ENCODE measurements at places on chromosomes 1 and 21.
A peak's percentile ranks its signal among the peaks of the same experiment; 100 is the strongest.

DNA sequence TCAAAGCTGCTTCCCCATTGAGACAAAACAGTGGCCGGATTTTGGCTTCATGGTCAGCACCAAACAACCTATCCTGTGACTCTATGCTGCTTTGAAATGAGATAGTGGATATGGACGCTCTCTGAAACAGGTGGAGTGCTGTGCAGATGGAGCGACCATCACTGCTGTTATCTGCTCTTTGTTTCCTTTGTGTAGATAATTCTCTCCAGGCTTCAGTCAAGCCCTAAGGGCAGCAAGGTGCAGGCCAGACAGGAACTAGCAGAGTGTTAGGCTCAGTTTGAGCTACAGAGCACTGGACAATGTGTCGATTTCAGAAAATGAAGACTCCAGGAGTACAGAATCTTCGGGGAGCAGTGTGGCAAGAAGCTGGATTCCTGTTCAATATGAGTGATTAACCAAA is 4.8 kb upstream of the IRF6 start:
- DNase-seq = no peak

DNA sequence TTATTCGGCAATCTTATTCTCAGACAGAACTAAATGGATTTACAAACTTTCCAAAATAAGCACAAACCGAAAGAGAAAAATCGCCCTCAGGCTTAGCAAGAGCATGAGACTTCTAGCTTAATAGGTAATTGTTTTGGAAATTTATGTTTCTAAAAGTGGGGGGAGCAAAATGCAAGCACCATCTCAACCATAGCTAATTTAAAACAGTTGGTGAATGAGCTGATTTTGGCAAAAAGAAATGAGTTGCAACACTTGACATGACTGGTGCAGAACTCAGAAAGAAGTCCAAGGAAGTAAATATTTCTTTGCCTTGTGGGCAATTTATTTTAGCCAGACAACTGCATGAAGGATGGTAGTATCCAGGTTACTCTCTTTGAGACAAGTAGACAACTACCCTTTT is 71.5 kb upstream of the PTGFR start:
- DNase-seq = peak; percentile 90

DNA sequence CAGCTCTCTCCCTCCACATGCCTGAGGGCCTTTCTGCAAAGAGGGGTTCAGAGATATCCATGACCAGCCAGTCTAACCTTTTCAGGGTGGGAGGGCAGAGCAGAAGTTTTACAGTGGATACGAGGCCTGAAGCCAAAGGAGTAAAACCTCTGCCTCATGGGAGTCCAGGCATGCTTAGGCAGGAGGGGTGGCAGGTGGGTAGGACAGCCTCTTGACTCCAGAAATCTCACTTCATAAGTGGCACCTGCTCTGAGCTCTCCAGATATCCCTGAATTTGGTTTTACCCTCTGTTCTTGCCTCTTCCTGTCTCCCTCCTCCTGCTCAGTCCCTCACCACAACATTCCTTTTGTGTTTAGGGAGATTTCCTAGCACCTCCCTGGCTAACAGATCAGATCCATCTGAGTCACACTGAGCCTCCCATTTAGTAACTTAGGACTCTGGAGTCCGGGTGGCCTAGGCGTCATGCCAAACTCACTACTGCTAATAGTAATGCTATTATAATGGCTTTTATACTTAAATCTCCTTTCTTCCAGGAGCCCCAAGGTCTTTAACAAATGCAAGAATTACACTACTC is 201.0 kb downstream of the HS2ST1 start:
- peak; percentile 92 for DNase-seq

- peak; percentile 37 for DNase-seq
Observed at GRCh38 chr1:160375788-160376524, 9.1 kb downstream of the NHLH1 start.

DNA sequence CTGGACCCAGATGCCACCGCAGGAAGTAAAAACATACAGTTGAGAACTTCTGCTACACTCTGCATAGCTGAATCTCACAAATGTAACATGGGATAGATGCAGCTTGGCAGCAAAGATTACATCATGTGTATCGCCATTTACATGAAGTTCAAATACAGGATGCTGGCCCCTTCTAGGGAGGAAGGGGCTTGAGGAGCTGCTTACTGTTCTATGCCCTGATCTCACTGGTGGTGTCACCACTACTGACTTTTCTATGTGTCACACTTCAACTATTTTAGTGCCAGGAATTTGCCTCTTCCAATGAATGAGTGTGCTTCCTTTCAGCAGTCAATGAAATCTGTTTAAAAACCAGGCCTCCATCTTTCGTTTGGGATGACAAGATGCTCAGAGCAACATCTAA is 31.1 kb downstream of the MRAP start:
- DNase-seq = peak; percentile 38

DNA sequence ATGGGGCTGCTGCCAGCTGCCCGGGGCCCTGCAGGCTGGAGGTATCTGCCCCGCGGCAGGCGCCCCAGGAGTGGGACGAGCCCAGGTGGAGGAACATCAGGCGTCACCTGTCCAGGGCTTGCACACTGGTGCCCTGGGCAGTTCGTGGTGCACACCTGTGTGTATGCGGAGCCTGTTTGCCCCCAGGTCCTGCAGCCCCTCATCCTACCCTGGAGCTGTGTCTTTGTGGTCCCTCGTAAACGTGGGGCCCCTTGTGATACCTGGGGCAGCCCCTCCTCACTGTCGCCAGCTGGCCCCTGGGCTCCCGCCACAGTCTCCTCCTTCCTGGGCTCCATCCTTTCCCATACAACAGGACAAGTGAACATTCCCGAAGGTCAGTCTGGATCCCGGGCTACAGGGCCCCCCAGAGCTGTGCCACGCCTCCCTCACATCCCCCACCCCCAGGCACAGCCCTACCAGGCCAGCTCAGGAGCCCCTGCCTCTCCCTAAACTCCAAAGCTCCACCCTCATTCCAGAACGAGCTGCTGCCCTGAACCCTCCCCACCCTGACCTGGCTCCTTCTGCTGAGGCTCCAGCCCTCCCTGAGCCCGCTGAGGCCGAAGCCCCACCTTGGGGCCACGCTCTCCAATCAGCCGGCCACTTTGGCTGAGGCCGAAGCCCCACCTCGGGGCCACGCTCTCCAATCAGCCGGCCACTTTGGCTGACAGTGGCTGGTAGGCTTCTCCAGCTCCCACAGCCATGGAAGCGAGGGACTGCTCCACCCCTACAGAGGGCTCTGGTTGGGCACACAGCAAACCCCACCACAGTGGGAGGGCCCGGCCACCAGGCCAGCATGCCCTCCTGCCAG is 42.6 kb downstream of the UBE2G2 start:
- DNase-seq = no peak

Data from fibroblast of skin of abdomen (primary cell).